ENCODE measurements at places on chromosomes 1 and 21.

DNA sequence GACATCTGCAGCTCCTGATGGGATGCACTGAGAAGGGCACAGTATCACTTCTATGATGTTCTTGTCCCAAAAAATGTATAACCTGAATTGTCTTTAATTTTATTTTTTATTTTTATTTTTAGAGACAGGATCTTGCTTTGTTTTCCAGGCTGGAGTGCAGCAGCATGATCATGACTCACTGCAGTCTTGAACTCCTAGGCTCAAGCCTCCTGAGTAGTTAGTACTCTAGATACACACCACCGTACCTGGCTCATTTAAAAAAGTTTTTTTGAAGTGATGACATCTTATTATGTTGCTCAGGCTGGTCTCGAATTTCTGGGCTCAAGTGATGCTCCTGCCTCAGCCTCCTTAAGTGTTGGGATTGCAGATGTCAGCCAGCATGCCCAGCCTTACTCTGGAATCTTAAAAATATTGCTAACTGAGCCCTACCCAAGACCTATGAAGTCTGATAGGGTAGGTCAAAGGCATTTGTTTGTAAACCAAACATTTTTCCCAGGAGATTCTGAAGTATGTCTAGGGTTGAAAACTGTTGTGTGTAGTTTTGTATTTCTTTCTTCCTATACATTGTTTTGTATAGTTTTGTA, 68.9 kb downstream of the ATF6 start:
- no peak for DNase-seq

DNA sequence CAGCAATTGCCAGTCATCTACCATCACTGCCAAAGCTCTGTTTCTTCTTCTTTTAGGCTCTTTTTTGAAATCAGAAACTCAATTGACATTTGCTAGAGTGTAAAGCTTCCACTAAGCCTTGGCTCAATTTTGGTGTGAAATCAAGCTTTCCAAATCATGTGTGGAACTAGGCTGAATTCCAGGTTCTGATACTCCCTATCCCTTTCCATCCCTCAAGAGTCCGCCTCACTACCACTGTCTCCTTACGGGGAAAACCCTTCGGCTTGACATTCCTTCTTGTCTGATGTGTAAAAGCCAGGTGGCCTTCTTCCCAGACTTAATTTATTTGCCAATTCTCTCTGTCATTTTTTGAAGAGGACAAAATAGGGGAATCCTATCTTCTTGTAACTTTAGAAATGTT, 47.2 kb upstream of the PRMT6 start:
- DNase-seq: no peak

GRCh38 chr1:11874258-11874562, 15.5 kb upstream of the NPPB start:
- no peak for DNase-seq

DNA sequence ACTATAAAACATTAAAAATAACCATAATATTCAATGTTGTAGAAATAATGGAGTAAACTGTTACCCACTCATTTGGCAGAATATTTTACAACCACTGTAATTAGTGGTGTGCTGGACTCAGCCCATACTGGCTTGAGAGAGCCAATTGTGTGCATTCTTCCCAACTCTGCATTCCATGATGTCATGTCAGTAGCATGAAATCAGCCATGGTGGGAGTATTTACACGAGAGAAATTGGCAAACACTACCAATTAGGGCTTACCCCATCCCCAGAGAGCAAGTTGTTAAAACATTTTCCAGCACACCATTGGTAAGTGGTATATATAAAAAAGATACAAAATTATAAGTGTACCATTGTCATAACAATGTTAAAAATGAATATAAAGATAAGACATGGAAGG, 19.1 kb upstream of the QSOX1 start:
- DNase-seq: no peak

GRCh38 chr1:89633248-89633799, 404 bp downstream of the LRRC8C start:
- peak; percentile 21 for DNase-seq
